ENCODE measurements at places on chromosomes 1 and 21.

DNA sequence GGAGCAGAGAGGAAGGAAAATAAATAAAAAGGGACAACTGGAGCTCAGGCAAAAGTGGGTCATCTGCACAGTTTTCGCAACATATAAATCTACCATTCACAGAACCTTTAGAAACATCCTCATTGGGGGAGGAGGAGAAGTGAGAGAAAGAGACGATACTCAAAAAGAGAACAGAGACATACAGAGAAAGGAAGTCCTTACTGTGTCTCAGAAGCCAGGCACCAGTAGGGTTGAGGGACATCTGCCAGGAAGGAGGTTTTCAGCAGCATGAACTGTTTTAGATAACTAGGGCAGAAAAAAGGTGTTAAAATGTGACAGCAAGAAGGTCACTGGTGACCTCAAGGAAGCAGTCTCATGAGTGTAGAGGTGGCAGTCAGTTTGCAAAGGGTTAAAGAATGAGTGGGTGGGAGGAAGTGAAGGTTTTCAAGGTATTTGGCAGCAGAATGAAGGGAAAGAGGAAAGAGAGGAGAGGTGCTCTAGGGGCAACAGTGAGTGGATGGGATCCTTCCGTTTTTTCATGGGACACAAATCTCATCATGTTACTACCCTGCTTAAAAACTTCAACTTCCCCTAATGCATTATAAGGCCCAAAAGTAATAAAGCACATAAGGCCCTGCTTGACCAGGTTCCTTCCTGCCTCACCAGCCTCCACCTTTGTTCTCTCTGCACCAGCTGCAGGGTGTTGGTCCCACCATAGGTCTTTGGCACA is 9.5 kb downstream of the JAK1 start:
- no peak for DNase-seq

- DNase-seq = no peak
Measured at GRCh38 chr21:34074283-34075090, 1.1 kb downstream of the MRPS6 start.

DNA sequence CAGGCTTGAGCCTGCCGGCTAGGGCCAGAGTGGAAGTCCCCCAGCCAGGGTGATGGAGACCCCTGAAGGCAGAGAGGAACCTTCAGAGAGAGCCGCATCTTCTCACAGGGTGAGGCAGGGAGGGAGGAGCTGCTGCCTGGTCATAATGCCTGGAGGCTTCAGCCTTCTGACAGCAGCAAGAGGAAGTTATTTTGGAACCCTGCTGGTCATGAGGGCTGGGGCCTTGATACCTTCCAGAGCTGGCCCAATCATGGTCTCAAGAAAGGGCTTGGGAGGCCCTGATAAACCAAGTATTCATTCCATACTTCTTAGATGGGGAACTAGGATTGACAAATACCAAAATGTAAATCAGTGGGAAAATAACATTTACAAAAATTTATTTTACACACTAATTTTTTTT is 26.6 kb upstream of the MPZL1 start:
- no peak for DNase-seq

- no peak for DNase-seq
Measured at GRCh38 chr1:173039626-173040025, 11.1 kb downstream of the TNFSF18 start.

DNA sequence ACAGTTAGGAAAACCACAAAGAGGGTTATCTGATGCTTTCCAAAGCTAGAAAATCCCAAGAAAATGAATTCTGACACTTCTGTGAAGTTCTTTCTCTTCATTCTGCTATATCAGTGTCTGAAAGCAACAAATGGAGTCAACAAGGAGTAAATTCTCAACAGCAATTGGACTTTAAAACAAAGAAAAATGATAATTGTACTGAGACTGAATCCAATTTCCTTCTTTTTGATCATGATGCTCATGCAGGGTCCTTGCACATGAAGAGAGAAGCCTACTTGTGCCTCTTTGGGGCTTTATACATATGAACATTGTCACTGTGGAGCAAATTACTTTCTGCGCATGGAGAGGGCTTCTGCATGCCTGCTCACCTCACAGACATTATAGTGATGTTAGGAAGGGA is at the start of gene OR10J5:
Gene OR10J5 (minus strand): TSS at position 101 of the 400 bp plus-strand sequence. CDS start 0 bp downstream, at position 101.
- no peak for DNase-seq

DNA sequence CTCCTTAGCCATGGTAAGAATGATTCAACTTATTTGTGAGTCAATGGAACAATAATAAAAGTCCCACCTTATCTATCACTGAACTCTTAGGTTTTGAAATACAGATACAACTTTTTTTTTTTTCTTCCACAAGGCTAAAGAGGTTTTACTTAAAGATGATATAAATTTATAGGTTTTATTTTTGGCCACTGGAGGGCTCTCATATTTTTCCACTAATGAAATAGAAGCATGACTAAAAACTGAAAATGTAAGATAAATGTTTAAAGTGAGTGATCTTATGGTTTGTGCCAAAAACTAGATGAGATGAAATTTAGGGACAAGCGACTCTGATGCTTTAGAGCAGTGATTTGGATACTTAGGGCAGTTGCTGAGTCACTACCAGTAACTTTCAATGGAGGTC is 499.0 kb downstream of the NUF2 start:
- DNase-seq = no peak

DNA sequence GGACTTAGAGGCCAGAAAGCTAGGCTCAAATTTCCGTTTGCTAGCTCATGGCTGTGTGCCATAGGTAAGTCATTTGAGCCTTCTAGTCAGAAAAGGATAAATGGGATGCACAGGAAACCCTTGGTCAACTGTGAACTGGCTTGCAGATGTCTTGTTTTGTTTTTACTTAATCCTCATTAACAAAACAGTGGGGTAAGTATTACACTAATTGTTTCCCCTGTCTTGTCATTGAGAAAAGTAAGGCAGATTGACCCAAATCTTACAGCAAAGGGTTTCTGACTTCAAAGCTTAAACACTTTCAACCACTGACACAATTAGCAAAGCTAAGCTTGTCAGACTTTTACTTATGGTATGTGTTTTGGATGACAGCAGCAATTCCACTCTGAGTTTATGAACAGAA is 291.3 kb downstream of the NTNG1 start:
- DNase-seq = no peak

DNA sequence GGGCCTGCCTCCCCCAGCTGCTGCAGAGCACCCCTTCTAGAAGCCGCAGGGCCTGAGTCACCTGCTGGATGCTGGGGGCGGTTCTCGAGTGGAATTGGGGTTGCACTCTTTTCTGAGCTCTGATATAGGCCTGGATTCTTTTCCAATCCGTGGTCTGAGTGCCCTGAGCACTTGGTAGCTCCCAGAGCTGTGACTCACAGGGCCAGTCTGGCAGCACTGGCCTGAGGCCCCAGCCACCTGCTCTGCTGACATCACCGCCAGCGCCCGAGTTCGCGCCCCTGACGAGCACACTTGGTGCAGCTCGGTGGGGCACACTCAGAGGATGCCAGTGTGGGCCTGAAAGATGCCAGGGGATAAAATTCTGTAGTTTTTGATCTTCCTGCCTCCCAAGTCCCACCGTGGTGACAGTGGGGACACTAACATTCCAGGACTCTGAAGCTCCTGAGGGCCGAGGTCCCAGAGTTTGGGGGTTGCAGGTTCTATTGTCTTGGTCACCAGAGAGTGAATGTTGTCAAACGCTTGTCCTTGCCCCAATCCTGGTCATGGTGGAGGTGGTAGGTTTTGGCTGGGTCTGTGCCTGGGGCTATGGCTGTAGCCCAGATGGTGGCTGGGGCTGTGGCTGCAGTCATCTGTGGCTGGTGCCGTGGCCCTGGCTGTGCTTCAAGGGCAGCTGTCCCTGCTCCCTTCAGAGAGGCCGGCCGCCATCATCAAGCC is 74.6 kb downstream of the OBSCN start:
- DNase-seq = no peak

DNA sequence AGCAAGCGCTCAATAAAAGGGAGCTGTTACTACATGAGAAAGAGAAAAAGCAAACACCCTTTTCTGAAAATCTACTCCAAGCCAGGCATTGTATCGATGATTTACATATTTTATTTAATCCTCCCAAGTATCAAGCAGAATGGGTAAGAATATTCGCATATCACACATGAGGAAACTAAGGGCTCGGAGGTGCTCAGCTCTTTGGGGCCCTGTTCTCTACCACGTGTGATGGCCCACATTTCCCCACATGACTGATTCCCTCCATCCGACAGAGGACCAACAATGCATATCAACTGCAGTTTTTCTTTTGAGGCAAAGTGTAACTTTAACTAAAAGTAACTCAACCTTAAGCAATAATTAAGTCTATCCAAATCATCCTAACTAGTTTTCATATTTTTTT is 8.2 kb downstream of the ERI3 start:
- no peak for DNase-seq

GRCh38 chr1:116674011-116674531 is 6.5 kb upstream of the IGSF3 start:
- no peak for DNase-seq

DNA sequence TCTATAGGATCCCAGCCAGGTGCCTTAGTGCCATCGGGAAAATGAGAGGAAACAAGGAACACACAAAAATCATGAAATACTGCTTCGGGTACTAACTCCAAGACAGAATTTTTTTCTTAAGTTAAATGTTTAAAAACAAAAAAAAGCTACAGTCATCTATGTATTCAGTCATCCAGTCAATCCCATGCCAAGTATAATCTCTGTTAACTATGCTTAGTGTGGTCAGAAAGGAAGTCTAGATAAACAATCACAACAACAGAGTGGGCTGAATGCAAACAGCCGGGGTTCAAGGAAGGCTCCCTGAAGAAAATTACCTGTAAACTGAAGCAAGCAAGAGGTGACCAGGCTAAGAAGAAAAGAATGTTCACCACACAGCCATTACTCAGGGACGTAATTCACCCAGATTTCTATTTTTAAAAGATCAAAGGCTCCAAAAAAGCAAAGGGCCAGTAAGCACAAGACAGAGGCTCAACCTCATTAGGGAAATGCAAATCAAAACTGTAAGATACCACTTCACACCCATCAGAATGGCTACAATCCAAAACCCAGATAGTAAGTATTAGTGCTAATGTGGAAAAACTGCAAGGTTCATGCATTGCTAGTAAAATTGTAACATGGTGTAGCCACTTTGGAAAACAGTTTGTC is 53.0 kb downstream of the RERE start:
- DNase-seq = no peak

- DNase-seq = peak; percentile 51
Measured at GRCh38 chr1:32817815-32818786, 648 bp downstream of the S100PBP start.

- no peak for DNase-seq
Measured at GRCh38 chr1:161158316-161159010, 837 bp upstream of the USP21 start.

- DNase-seq = no peak
Measured at GRCh38 chr1:197706601-197707000, 68.7 kb downstream of the DENND1B start.

- no peak for DNase-seq
Measured at GRCh38 chr1:245500546-245500945, 345.8 kb downstream of the KIF26B start.

DNA sequence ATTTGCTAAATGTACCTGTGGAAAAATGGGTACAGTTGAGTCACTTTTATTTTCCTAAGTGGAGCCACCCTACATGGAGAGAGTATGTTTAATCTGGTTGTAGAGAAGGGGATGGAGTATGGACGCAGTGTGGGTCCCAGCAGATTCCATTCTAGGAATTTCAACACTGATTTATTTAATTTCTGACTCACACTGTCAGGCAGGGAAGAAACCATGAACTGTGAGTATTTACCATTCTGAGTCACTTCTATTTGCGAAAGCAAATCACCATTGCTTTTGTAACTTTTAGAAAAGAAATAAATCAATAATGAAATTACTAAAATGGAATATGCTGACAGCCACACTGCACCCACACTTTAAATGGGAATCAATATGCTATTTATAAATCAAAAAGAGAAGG is 339.0 kb downstream of the DSCAM start:
- no peak for DNase-seq

GRCh38 chr1:156467906-156468305 is 32.7 kb downstream of the MEF2D start:
- no peak for DNase-seq

GRCh38 chr1:152479792-152480595 is 30.6 kb upstream of the LCE5A start:
- no peak for DNase-seq

DNA sequence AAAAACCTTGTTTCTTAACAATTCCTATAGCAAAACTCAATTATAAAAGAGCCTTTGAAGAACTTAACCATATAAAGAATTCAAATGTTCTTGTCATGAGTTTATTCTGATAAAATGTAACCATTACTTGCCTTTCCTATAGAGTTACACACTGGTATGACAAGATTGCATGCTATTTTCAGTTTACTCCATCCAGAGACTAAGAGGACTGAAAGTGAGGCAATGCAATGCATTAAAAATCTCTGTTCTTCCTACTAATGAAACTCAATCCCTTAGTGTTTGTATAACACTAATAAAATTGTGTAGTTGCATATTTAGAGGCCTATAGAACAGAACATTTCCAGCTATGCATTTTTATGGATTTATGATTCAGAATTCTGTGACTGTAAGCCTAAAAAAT is 88.1 kb downstream of the COP1 start:
- DNase-seq = no peak

DNA sequence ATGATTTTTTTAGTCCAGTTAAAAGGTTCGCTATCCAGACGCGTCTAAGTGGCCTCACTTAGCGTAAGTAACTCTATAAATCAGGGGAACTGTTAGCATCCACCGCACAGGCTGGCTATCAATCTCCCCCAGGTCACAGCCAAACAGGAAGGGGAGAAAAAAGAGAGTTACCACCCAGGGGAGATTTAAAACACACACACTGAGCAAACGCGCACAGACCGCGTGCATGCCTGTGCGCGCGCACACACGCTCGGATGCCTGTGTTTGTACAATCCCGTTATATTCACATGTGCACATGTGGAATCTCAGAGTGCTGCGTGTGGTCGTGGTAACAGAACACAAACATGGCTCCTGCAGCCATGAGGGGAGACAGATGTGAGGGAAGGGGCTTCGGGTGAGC is 125.4 kb downstream of the CASZ1 start:
- no peak for DNase-seq

GRCh38 chr1:224804220-224804619 is 125.3 kb upstream of the DNAH14 start:
- DNase-seq = no peak

DNA sequence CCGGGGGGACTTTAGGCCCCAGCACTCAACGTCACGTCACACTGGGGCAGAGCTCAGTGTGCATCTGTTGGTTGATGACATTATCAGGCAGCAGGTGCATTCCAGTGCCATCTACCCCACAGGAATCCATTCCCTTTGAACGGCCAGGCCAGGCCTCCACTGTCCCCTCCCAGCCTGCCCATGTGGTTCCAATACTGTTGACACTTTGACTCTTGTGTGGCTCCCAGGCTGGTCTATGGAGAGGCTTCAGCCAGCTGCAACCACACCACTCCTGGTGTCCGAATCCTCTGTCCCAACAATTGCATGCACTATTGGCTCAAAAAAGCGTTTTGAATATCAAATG is 92.0 kb upstream of the SIM2 start:
- DNase-seq = no peak

GRCh38 chr1:77010937-77011336 is 143.7 kb downstream of the ST6GALNAC5 start:
- no peak for DNase-seq
